KBM-7 (cell line): ENCODE measurements at places on chromosomes 4 and X.

- no peak for DNase-seq
Measured at GRCh38 chr4:38279650-38280322, 319.6 kb downstream of the PTTG2 start.

DNA sequence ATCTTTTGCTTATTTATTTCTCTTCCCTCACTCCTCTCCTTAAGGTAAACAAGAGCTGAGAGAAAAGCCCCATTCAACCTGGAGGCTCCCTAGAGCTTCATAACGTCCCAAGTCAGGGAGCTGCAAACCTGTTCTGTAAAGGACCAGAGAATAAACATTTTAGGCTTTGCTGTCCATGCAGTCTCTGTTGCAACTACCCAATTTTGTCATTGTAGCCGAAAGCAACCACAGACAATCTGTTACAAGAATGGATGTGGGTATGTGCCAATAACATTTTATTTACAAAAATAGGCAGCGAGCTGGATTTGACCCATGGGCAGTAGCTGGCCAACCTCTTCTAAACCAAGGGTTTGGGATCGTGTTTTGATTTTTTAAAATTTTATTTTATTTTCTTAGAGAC lies 71.3 kb upstream of the TBL1X start:
- no peak for DNase-seq

DNA sequence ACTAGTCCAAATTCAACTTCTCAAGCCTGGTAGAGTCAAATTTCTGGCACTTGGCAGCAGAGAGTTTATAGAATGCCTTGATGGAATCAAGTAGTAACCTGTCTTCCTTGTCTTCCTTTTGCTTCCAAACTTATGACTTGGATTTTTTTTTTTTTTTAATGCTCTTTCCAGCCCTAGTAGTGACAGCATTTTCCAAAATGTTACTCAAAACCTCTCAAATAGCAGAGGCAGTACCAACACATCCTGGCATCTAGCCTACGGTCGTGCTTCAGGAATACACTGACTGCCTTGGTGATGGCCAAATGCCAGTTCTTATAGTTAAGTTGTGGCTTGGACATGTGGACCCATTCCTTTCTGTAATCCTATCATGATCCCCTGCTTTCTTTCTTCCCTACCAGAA lies 46.0 kb downstream of the GALNT7 start:
- no peak for DNase-seq

- DNase-seq: no peak
Measured at GRCh38 chr4:102253860-102254259, 91.4 kb downstream of the SLC39A8 start.

DNA sequence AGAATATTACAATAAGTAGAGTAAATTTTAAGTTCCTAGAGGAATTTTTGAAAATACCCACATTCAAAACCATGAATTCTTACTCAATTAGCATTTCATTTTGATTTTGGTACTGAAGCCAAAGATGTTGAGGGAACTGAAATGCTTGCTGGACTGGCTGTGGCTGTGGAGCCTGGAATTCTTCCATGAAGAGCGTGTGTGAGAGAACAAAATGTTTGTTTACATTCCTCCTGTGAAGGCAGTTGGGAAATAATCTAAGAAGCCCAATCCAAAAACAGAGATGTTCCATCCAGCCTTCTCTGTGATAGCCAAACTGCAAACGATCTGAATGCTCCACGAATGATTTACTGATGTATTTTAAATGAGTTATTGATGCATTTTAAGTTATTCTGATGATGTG lies 3.8 kb upstream of the ADH1B start:
- no peak for DNase-seq

DNA sequence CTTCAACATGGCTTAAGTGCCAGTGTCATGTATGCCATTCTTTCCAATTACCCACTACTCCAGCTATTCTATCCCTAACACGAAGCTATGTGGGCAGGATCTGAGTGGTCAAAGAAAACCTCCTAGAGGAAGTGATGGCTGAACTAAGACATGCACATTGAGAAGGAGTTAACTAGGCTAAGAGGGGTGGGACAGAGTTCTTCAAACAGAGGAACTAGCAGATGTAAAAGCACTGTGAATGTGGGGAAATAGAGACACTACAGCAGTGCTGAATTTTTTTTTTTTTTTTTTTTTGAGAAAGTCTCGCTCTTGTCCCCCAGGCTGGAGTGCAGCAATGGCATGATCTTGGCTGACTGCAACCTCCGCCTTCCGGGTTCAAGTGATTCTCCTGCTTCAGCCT lies 6.2 kb downstream of the JCHAIN start:
- peak; percentile 25 for DNase-seq

GRCh38 chr4:94551643-94552564 lies 100.2 kb downstream of the PDLIM5 start:
- no peak for DNase-seq

GRCh38 chr4:145618210-145618931 lies 814 bp upstream of the MMAA start:
- DNase-seq: no peak
